Stimulated activated naive CD8-positive, alpha-beta T cell treated with anti-CD3 and anti-CD28 coated beads, Interleukin-15, amount 100 ng/mL, for 72 hours (primary cell): ENCODE measurements at places on chromosomes 11 and 22.

- no peak for DNase-seq
Observed at GRCh38 chr11:93484716-93485115, 58.5 kb downstream of the SMCO4 start.

GRCh38 chr22:30421695-30422480, 3.7 kb upstream of the MTFP1 start:
- no peak for DNase-seq

GRCh38 chr22:34055525-34056200, 135.4 kb upstream of the LARGE1 start:
- DNase-seq = peak; percentile 8

DNA sequence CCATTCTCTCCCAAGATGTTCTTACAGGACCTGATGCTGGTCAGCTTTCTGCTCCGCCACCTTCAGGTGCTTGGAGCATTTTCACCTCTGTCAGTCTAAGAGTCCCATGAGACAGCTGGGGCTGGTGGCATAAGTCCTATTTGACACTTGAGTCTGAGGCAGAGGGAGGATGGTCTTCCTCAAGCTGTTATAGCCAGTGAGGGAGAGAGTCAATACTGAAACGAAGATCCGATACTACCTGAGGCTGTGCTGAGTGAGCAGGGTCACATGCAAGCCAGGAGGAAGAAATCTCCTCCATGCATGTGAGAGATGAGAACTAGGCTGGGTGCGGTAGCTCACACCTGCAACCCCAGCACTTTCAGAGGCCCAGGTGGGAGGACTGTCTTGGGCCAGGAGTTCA, 5.6 kb downstream of the ZFPL1 start:
- DNase-seq = no peak

DNA sequence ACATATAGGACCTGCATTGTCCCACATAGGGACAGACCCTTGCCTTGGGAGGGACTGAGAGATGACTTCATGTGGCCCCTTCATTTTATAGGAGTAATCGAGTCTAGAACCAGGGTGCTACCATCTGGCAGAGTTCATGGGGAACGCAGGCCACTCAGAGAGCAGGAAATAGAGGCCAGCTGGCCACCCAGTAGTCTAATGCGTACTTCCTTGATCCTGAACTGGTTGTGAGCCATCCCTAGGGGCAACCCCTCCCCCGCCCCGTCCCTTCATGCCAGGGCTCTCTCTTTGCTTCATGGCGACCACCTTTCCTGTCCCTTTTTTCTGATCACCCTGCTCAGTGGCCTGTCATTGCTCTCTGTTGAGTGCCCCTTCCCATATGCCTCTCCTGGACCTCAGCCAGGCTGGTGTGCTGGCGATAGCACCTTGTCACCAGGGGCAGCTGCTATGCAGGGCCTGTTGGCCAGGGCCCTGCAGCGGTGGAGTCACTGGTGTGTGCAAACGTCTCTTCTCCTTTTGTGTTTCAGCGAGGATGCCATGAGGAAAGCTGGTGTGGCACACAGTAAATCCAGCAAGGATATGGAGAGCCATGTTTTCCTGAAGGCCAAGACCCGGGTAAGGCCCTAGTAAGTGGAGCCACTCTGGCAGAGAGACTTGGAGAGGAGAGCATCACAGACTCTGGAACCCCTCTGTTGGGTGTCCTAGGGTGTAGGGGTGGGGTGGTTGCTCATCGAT, 29.3 kb downstream of the MED15 start:
- DNase-seq = no peak

DNA sequence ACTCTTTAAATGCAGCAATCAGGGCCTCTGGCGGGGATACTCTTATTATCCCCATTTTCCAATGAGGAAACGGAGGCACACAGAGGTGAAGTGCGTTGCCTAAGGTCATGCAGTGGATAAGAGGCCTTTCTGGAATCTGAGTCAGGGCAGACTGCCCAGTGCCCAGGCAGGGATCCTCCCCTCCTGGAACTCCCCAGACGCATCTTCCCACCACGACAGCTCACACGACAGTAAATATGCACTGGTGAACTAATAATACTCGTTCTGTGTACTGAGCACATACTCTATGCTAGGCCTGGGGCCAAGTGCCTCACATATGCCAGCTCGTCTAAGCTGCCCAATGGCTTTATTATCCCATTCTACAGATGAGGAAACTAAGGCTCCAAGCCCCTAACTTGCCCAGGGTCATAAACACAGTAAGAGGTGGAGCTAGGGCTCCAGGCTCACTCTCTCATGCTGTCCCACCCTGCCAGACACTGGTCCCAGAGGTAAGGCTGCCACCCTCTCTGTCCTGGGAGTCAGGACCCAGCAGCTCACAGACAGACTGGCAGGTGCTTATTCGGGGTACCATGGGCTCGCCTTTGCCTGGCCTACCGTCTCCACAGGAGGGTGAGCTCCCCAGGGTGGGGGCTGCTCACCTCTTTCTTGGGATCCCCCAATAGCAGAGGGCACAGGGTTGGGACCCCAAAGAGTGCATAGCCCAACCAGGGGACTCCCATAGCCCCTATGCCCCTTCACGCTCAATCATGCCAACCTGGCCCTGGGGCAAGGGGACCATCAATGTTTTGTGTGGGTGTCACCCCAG, 2.3 kb downstream of the IL2RB start:
- DNase-seq = no peak

DNA sequence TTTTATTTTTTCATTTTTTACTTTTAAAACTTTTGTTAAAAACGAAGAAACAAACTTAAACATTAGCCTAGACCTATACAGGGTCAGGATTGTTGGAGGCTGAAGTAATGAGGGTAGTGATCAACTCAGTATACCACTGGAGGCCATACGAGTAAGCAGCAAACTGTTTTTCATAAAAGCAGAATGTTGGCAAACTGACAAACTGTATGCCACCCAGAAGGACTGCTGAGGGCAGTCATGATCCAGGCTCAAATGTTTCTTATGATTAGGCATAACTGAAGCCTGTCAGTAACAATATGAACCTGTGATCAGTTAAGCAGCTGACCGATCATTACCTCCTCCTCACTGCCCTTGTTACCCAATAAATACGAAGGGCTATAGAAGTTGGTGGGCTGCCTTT, 10.2 kb upstream of the SC5D start:
- no peak for DNase-seq

GRCh38 chr11:12246147-12246546, 131.2 kb upstream of the PARVA start:
- no peak for DNase-seq

GRCh38 chr11:73350908-73351636, 25.1 kb upstream of the RELT start:
- DNase-seq = peak; percentile 60

GRCh38 chr11:33445761-33446161, 188.6 kb downstream of the HIPK3 start:
- no peak for DNase-seq

DNA sequence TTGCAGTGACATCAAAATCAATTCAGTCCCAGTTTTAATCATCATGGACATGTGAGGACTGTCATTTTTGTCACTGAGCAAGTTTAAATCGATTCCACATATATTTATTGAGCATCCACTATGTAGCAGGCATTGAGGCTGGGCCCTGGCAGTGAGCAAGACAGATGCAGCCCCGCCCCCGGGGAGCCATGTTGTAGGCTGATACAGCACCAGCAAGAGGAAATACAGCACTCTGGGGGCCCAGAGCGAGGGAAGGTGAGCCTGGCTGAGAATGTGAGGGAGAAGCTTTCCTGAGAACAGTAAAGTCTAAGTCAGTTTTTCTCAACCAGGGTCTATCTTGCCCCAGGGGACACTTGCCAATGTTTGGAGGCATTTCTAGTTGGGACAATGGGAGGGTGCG, 108.6 kb upstream of the ASPHD2 start:
- no peak for DNase-seq

- no peak for DNase-seq
Observed at GRCh38 chr11:57700425-57700824, 11.6 kb downstream of the MED19 start.

- no peak for DNase-seq
Observed at GRCh38 chr11:86151174-86152005, 82.5 kb upstream of the PICALM start.

GRCh38 chr11:70065318-70066135, 12.6 kb upstream of the ANO1 start:
- no peak for DNase-seq

DNA sequence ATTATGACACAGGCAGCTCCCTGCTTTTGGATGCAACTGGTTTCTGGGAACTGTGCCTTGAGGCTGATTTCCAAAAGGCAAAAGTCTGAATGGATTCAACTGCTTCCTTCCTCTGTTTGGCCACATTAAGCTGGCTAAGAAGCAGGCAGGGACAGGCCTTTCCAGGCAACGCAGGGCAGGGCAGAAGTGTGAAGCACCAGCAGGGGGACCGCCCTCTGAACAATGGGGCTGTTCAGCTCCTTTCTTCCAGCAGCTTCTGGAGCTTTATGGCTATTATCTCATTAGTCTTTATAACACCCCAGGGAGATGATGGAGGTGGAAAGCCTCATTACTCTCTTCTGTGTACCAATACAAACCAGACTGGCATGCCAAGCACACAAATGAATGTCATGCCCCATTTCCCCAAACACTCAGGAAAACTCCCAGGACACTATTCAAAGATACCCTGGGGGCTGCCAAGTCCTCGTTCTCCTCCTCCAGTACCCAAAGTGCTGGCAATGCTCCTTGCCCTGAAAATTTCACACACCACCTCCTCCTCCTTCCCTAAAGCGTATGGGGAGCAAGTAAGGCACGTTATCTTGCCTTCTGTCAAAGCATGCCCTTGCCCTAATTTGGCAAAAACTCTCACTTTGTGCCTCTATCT, 21.3 kb downstream of the MORC2 start:
- no peak for DNase-seq

- DNase-seq = no peak
Observed at GRCh38 chr22:47030143-47030661, 267.8 kb downstream of the TBC1D22A start.

- DNase-seq = no peak
Observed at GRCh38 chr11:48085688-48086087, 105.3 kb downstream of the PTPRJ start.
